ENCODE measurements at places on chromosomes 13 and 19.

DNA sequence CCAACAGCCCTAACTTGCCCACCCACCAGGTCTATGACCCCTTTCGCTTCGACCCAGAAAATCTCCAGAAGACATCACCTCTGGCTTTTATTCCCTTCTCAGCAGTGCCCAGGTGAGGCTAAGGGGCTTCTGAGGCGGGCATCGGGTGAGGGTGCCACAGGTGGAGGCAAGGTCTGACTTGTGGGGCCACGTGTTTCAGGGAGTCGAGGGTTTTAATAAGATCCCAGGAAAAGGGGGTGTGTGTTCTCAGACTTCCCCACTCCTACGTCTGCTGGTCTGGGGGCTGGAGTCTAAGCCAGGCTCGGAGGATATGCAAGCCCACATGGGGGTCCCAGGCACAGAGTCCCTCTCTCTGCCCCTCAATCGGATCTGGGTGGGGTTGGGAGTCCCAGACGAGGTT lies 30.9 kb upstream of the CYP4F8 start:
- DNase-seq, result no peak

- DNase-seq, result no peak
Observed at GRCh38 chr19:54428323-54429175, 13.3 kb downstream of the TTYH1 start.

GRCh38 chr19:57653689-57654088 lies 15.0 kb upstream of the ZSCAN4 start:
- DNase-seq, result no peak

DNA sequence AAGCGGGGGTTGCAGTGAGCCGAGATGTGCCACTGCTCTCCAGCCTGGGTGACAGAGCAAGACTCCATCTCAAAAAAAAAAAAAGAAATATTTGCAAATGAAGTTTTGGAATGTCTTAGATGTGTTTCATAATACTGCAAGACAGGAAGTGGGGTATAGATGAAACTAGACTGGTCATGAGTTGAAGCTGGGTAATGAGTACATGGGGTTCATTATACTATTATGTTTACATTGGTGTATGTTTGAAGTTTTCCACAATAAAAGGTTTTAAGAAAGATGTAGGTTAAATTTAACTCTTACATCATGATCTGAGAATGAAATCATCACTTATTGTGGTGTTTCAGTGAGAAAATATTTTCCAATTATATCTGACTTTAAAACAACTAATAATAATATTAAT lies 19.0 kb downstream of the FNDC3A start:
- no peak for DNase-seq

- DNase-seq, result no peak
Observed at GRCh38 chr19:8639821-8640401, 9.5 kb downstream of the NFILZ start.

GRCh38 chr13:74667656-74668203 lies 533.5 kb upstream of the KLF12 start:
- DNase-seq, result no peak

DNA sequence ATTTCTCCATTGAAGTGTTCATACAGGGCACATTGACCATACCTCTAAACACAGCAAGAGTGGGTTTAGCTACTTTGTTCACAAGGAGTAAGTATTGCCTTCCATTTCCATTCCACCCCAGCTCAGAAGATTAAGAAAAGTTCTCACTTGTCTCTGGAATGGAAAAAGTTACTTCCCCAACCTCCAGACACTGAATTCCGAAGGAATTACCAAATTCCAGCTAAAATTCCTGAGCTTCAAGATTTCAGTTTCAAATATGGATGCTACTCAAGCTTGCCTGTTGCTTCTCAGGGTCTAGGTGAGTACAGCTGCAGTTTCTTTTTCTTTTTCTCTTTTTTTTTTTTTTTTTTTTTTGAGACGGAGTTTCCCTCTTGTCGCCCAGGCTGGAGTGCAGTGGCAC lies 33.6 kb downstream of the TEX26 start:
- no peak for DNase-seq

DNA sequence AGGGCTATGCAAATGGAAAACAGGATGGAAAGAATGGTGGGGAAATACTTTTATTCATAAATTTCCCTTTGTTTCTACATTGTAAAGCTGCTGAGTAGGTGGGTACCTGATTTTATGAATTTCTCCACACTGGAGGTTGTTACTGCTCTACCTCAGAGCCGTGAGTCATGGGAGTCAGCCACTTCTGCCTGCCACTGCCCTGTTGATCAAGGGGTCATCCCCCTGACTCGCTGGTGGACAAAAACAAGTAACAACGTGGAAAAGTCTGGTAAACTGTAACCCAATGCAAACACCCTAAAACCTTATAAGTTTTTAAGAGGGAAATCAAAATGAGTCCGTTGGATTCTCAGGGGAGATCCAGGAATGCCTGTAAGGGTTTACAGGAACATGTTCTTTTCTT lies 329.5 kb downstream of the ATP8A2 start:
- no peak for DNase-seq

DNA sequence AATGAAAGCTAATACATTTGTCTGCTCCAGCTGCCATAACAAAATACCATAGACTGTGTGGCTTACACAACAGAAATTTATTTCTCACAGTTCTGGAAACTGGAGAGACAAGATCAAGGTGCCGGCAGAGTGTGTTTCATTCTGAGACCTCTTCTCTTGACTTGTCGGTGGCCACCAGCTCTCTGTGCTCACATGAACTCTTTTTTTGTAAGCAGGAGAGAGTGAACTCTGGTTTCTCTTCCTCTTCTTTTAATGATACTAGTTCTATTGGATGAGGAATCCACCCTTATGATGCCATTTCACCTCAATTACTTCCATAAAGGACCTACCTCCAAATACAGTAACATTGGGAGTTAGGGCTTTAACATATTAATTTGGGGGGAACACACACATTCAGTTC lies 11.7 kb downstream of the KCTD12 start:
- DNase-seq, result no peak

DNA sequence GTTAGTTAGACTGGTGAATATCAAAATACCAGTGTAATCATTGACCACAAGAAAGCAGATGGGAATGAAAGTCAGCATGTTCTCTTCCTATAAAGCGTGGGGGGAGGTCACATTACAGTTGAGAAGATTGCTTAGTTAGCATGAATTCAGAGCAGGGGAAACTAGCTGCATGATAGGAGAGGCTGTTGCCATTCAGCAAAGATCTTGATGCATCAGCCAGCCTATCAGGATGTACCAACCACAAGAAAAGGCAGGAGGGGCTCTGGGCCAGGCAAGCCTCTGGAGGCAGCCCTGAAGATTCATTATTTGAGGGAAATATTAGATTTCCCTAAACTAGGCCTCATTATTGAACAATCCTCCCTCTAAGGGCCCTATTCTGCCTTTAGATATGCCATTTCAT lies 5.0 kb upstream of the MTMR6 start:
- DNase-seq, result peak; percentile 74

GRCh38 chr13:41942462-41943094 lies 18.3 kb downstream of the VWA8 start:
- DNase-seq, result no peak

DNA sequence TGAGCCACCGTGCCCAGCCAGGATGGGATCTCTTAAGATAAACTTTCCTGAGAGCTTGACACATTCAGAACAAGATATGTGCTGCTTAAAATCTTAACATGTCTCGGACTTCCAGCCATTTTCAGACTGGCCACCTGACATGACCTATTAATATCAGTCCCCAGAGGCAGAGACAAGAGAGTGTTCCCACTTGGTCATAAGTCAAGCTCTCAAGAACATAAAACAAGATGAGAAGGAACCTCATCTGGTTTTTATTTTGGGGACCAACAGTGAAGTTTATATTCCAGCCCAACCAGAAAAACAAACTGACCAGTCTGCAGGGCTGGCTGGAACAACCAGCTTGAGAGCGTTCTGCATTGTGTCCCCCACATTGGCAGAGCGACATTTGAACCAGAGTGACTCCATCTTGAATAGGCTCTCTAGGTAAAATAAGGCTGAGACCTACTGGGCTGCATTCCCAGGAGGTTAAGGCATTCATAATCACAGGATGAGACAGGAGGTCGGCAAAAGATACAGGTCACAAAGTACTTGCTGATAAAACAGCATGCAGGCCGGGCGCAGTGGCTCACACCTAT lies 21.8 kb upstream of the PLEKHF1 start:
- no peak for DNase-seq
